Activated T-cell treated with anti-CD3 and anti-CD28 coated beads, Interleukin-2, amount 50 U/mL, for 24 hours (primary cell): ENCODE measurements at places on chromosomes 3 and 15.
A peak's percentile ranks its signal among the peaks of the same experiment; 100 is the strongest.

DNA sequence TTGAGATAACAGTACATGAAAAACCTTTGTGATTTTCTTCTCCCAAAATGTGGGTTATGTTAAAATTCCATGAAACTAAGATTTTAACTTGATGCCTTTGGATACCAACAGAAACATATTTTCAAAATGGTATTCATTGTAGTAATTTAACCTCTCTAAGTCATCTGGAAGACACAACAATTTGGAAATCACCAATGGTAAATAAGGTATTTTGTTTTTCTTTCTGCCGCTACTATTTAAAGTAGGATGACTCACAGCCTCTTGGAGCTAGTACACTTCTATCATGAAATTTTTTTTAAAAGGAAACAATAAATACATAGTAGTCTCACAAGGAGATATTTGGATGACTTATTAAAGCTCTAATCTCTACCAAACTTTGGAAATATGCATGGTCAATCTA, 291.6 kb upstream of the VEPH1 start:
- no peak overlapping the region for H3K4me3 ChIP-seq
- no peak overlapping the region for H3K27ac ChIP-seq
- no peak for DNase-seq
- no peaks in the 10 kb centered on the region for H3K36me3 ChIP-seq
- H3K4me1 ChIP-seq = no peaks in the 10 kb centered on the region

DNA sequence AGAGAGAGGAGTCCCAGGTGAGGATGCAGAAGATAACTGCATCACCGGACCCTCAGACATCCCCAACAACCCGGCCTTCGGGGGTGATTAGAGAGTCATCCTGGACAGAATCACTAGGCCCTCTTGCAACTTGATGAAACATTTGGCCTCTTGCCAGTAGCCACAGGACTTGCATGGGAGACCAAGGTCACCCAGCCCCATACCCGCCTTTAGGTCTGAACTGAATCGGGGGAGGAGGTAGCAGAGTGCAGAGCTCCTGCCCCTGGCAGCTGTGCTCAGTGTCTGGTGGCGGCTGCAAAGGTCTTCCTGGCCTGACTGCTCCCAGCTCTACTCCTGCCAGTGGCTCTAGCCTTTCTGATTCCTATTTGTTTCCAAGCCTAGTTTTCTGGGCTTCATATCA, 12.4 kb downstream of the PIF1 start:
- H3K27me3 ChIP-seq = peaks cover 3% of the 10 kb centered on the region
- no peak overlapping the region for H3K4me3 ChIP-seq
- peaks cover 1% of the 10 kb centered on the region for H3K4me1 ChIP-seq
- H3K27ac ChIP-seq = no peak overlapping the region
- no peaks in the 10 kb centered on the region for H3K36me3 ChIP-seq

GRCh38 chr3:4827767-4828166, 151.5 kb upstream of the BHLHE40 start:
- H3K4me3 ChIP-seq = no peak overlapping the region
- H3K27ac ChIP-seq = peak overlapping the region; percentile 89
- no peaks in the 10 kb centered on the region for H3K27me3 ChIP-seq
- no peak for DNase-seq
- peaks cover 73% of the 10 kb centered on the region for H3K36me3 ChIP-seq
- peaks cover 92% of the 10 kb centered on the region for H3K4me1 ChIP-seq

DNA sequence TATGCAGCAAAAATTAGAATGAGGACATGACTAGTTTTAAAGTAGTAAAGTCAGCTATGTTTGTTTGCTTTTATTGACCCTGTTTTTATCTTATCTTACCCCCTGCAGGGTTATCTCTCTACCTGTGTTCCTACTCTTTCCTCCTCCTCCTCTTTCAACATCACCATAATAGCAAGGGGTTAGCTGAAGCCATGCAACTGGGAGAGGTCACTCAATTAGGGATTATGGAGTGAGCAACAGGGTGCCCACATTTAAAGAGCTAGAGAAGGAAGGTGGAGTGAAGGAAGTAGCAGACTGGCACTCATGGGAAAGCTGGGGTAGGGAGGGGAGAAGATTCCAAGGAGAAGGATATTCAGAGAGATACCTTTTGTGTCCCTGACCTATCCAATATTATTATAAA, 125.9 kb downstream of the LRTM1 start:
- no peaks in the 10 kb centered on the region for H3K27me3 ChIP-seq
- no peak overlapping the region for H3K27ac ChIP-seq
- no peaks in the 10 kb centered on the region for H3K36me3 ChIP-seq

- no peak overlapping the region for H3K4me3 ChIP-seq
- H3K36me3 ChIP-seq = no peaks in the 10 kb centered on the region
- H3K27ac ChIP-seq = no peak overlapping the region
Observed at GRCh38 chr3:45123581-45124269, 22.5 kb downstream of the CDCP1 start.

DNA sequence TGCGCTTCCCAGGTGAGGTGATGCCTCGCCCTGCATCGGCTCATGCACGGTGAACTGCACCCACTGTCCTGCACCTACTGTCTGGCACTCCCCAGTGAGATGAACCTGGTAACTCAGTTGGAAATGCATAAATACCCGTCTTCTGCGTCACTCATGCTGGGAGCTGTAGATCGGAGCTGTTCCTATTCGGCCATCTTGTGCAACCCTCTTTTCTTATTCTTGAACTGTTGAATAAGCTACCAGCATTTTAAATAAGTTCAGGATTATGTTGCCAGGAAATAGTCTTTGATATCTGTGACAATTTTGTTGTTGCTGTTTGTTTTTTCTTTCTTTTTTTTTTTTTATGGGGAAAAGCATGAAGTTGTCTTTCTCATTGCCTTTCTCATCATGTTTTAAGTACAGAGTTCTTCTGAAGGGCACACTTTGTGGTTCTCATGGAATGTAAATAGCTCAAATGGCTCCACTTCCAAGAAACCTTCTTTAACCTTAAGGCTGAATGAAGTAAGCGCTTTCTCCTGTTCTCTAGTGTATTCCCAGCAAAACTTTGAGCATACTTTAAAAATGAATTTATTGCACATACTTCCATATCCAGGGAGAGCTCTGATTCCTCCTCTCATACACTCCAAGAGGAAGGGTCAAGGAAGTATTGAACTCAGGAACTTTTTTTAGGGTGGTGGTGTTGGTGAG, 468.0 kb upstream of the TBL1XR1 start:
- H3K4me1 ChIP-seq = no peaks in the 10 kb centered on the region
- no peaks in the 10 kb centered on the region for H3K27me3 ChIP-seq
- no peak for DNase-seq
- H3K4me3 ChIP-seq = no peak overlapping the region
- no peak overlapping the region for H3K27ac ChIP-seq

GRCh38 chr3:172272698-172273097, 175.6 kb downstream of the GHSR start:
- no peaks in the 10 kb centered on the region for H3K27me3 ChIP-seq
- peaks cover 8% of the 10 kb centered on the region for H3K36me3 ChIP-seq
- no peaks in the 10 kb centered on the region for H3K4me1 ChIP-seq
- DNase-seq = no peak
- H3K4me3 ChIP-seq = no peak overlapping the region
- H3K27ac ChIP-seq = no peak overlapping the region

- peaks cover 53% of the 10 kb centered on the region for H3K4me1 ChIP-seq
- H3K27ac ChIP-seq = no peak overlapping the region
- H3K4me3 ChIP-seq = no peak overlapping the region
- DNase-seq = no peak
Observed at GRCh38 chr3:112362221-112362620, 29.3 kb downstream of the CD200 start.

DNA sequence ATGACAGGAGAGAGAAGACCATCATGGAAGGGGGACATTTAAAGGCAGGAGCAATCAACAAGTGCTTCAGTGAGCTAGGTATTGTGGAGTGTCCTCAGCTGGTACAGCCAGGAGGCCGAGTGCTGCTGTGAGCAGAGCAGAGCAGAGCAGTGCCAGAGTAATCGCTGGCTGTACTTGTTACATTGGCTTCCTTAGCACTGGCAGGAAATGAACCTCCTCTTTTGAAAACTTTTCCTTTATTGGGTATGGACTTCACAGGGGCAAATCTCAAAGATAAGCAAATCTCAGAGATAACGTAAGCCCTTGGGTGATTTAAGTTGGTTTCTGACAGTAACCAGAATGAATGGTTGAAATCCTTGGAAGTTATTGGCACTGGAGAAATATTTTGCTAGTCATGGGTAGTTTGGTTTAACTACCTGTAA, 2.1 kb downstream of the SH3GL3 start:
- no peak for DNase-seq
- H3K36me3 ChIP-seq = no peaks in the 10 kb centered on the region
- no peak overlapping the region for H3K27ac ChIP-seq
- no peak overlapping the region for H3K4me3 ChIP-seq
- H3K4me1 ChIP-seq = peaks cover 9% of the 10 kb centered on the region
- peaks cover 48% of the 10 kb centered on the region for H3K27me3 ChIP-seq

GRCh38 chr3:148778926-148779325, 48.7 kb upstream of the CPB1 start:
- no peak overlapping the region for H3K4me3 ChIP-seq
- no peak for DNase-seq
- no peaks in the 10 kb centered on the region for H3K36me3 ChIP-seq
- H3K4me1 ChIP-seq = no peaks in the 10 kb centered on the region

GRCh38 chr3:190325923-190326322, 3.7 kb upstream of the CLDN1 start:
- peaks cover 66% of the 10 kb centered on the region for H3K27me3 ChIP-seq
- H3K27ac ChIP-seq = no peak overlapping the region
- H3K36me3 ChIP-seq = no peaks in the 10 kb centered on the region
- peaks cover 19% of the 10 kb centered on the region for H3K4me1 ChIP-seq
- DNase-seq = no peak
- no peak overlapping the region for H3K4me3 ChIP-seq

GRCh38 chr3:154795582-154795981, 284.5 kb upstream of the MME start:
- no peaks in the 10 kb centered on the region for H3K4me1 ChIP-seq
- DNase-seq = no peak
- H3K36me3 ChIP-seq = no peaks in the 10 kb centered on the region
- no peak overlapping the region for H3K4me3 ChIP-seq

DNA sequence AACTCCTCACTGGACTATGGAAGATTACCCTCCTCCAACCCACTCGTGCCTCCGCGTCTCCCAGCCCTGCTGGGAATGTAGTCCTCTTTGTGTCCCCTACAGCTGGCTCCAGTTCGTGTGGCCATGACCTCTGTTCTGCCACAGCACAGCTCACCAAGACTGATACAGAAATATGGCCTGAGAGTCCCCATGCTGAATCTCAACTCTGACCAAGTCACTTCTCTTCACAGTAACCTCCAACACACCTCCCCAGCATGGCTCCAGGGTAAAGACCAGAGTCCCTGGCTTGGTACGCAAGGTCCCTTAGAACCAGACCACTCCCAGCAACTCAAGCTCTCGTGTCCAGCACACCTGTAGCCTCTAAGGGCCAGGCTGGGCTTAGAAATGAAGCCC, 2.3 kb upstream of the COL7A1 start:
- peaks cover 30% of the 10 kb centered on the region for H3K27me3 ChIP-seq
- H3K36me3 ChIP-seq = peaks cover 46% of the 10 kb centered on the region
- peaks cover 6% of the 10 kb centered on the region for H3K4me1 ChIP-seq
- H3K4me3 ChIP-seq = no peak overlapping the region
- no peak for DNase-seq
- H3K27ac ChIP-seq = no peak overlapping the region

GRCh38 chr3:133896002-133896761, 500 bp upstream of the RAB6B start:
- H3K4me3 ChIP-seq = peak overlapping the region; percentile 67
- H3K4me1 ChIP-seq = peaks cover 6% of the 10 kb centered on the region
- H3K27me3 ChIP-seq = peaks cover 72% of the 10 kb centered on the region
- no peak for DNase-seq

DNA sequence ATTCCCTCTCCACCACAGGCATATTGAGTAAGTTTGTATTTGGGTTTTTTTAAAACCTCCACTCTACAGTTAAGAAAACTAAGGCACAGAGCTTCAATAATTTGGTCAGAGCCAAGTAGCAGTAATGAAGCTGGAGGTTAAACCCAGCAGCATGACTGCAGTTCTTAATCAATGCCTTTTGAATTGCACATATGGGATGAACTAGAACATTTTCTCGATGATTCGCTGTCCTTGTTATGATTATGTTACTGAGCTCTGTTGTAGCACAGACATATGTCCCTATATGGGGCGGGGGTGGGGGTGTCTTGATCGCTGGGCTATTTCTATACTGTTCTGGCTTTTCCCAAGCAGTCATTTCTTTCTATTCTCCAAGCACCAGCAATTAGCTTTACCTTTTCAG, 1.6 kb upstream of the CCR5 start:
- DNase-seq = no peak
- H3K27me3 ChIP-seq = peaks cover 40% of the 10 kb centered on the region
- peaks cover 68% of the 10 kb centered on the region for H3K4me1 ChIP-seq

- H3K27me3 ChIP-seq = no peaks in the 10 kb centered on the region
- no peak overlapping the region for H3K4me3 ChIP-seq
- no peaks in the 10 kb centered on the region for H3K36me3 ChIP-seq
- no peak for DNase-seq
- H3K27ac ChIP-seq = no peak overlapping the region
Observed at GRCh38 chr3:181383760-181384159, 328.0 kb upstream of the SOX2 start.

GRCh38 chr15:35561308-35561707, 15.3 kb upstream of the DPH6 start:
- H3K4me1 ChIP-seq = peaks cover 18% of the 10 kb centered on the region
- DNase-seq = no peak
- H3K36me3 ChIP-seq = no peaks in the 10 kb centered on the region
- no peak overlapping the region for H3K4me3 ChIP-seq

GRCh38 chr3:88032245-88032644, 26.6 kb downstream of the CGGBP1 start:
- H3K36me3 ChIP-seq = no peaks in the 10 kb centered on the region
- H3K27ac ChIP-seq = peak overlapping the region; percentile 78
- no peak for DNase-seq
- H3K4me3 ChIP-seq = peak overlapping the region; percentile 78
- no peaks in the 10 kb centered on the region for H3K27me3 ChIP-seq
- peaks cover 36% of the 10 kb centered on the region for H3K4me1 ChIP-seq

DNA sequence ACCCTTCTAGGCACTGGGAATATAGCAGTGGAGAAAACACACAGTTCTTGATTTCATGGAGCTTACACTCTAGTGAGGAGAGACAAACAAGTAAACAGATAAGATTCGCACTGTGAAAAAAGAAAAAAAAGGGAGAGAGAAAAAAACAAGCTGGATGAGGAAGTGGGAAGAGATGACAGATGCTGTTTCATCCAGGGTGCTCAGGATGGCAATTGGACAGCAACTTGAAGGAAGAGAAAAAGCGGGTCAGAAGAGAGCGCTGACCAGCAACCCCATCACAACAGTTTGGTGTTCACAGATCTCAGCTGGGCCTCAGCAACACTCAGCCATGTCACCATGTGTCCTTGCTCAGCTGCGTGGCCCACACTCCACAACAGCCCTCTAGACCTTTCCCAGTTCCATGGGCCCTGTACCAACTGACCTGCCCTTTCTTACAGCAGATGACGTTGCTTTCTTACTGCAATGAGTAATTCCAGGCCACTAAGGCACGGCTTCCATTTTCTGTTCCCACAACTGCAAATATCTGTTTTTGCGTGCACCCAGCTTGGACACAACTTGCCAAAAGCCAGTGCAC, 230.8 kb downstream of the MEX3B start:
- H3K4me1 ChIP-seq = no peaks in the 10 kb centered on the region
- no peak for DNase-seq
- H3K27me3 ChIP-seq = peaks cover 22% of the 10 kb centered on the region
- H3K27ac ChIP-seq = no peak overlapping the region
- H3K4me3 ChIP-seq = no peak overlapping the region
